Nephron progenitor cell (in vitro differentiated cells): ENCODE measurements at places on chromosomes 3 and 15.

DNA sequence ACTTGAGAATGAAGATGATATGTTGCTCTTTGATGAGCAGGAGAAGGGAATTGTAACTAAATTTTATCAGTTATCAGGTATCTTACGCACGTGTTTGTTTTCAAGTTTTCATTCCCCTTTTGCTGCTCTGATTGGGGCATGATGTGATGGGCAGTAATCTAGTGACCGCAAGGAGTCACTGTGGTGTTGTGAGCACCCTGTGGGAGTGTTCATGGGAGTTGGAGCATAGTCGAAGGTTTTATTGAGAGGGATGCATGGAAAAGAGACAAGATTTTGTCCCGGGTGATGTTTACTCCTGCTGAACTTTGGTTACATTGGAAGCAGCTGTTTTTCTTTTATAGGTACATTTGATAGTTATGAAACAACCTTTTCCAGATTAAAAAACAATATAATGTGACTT, 2.1 kb downstream of the FAN1 start:
- DNase-seq, result no peak

GRCh38 chr3:39519554-39520288, 52.2 kb downstream of the MOBP start:
- no peak for DNase-seq

GRCh38 chr3:177729956-177730681, 532.8 kb upstream of the TBL1XR1 start:
- no peak for DNase-seq

GRCh38 chr3:1087066-1087560, 5.7 kb upstream of the CNTN6 start:
- DNase-seq, result no peak

- DNase-seq, result no peak
Measured at GRCh38 chr15:62626903-62627302, 415.6 kb upstream of the TPM1 start.

- no peak for DNase-seq
Measured at GRCh38 chr15:90192961-90193786, 8.0 kb upstream of the SEMA4B start.

DNA sequence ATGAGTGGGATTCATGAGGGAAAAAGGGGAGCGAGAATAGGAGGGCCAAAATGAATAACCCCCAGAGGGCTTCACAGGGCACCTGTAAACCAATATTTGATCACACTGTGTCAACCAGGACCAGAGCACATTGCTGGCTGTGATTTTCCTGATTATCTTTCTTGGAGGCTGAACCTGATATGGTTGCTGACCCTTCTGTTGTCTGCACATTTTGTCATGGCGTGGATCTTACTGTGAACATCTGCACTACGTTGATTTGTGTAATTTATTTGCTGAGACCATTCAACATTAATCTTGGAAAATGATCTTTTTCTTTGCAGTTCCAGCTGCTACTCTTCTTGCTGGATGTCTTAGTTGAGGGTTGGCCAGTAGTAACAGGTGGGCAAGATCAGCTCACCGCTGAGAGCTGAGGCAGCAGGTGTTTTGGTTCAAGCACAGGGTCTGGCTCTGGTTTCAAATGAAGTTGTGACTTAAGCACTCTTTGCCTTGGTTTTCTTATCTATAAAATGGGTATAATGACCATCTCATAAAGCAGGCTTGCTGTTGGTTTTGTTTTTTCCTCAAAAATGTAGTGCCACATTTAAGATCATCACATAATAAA, 61.2 kb downstream of the ARHGEF26 start:
- DNase-seq, result no peak

DNA sequence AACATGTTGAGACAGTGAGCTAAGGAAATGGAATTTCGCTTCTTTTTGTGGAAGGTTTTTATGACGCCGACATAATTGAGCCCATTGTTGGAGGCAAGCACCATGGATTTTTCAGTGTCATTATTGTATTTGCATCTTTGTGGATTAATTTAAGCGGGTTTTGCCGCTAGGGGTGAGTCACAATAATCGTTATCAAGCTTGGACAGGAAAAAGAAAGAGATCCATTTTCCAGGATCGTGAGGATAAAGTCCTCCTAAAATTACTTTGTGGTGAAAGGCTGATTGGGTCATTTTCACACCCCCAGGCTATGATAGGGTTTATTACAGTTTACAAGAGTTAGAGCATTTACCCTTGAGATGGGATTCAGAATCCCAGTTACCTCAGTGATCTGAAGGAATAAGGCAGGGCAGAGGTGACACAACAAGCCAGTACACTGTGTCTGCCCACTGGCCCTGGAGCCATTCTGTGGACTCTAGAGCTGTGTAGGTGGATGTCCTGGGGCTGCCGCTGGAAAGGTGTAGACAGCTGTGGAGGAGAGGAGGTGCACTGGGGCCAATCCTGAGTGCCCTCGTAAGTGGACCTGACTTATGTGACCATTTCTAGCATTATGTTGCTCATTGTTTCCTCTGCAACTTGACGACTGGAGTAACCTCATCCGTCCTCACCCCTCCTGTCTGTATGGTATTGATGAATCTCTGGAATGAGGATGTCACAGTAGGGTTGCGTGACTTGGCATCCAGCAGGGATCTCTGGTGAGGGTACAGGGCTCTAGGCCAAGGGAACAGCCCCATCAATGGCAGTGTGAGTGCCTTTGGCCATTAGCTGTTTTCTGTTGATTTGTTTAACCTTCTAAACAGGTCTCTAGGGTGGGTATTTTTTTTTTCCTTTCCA, 370.1 kb downstream of the LRTM1 start:
- DNase-seq, result no peak

GRCh38 chr3:147925272-147925671, 516.1 kb downstream of the ZIC1 start:
- no peak for DNase-seq

GRCh38 chr3:102979682-102980354, 545.0 kb downstream of the ZPLD1 start:
- no peak for DNase-seq
